ENCODE measurements at places on chromosomes 16 and 17. TPM values are rescaled to one million over a fixed set of nuclear protein-coding genes. Genes with fewer than 3 reads are reported as not detected.

DNA sequence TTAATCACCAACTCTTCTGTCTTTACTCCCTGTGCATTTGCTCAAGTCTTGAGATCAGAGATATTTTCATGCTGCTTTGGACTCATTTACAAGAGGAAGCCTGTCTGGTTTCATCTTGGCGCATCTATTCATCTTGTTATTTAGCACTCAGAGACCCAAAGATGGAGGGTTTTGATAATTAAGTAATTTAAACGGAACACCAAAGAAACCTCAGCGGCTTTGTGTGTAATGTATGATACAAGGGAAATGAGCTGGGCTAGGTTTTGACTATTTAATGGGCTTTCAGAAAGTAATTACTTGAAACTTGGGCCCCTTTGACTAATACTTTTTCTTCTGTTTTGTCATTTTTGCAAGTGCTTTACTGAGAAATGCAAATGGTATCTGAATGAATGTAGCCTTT lies 66.2 kb upstream of the CACNG3 start:
- no peak for DNase-seq

DNA sequence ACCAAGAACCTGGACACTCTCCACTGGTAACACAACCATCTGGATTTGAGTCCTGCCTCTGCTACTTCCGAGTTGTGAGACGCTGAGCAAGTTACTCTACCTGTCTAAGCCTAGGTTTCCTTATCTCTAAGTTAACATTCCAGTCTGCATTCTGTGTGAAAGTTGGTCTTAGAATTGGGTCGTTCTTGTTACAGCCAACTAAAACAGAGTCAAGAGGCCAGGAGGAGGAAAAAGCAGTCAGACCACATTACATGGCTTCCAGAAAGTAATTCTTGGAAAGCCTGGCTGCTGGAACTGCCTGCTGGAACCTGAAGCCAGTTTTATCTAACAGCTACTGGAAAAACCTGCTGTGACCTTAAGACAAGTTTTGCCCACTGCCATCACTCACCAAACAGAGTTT lies 38.4 kb upstream of the XYLT1 start:
- no peak for DNase-seq

DNA sequence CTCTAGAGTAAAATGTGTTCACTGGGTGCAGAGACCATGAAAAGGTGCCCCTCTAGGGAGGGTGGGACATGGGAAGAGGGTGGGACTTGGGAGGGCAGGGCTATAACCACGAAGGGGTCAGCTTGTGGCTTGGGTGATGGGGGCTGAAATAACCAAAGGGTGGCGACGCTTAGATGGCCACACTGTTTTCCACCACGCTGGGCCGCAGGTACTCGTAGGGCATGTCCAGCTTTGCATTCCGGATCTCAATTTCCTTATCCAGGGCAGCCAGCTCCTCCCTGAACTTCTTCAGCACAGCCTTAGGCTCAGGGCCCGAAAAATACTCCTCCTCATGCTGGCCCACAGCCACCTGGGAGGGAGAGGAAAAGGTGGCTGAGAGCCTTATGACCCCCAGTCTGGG lies 10.0 kb downstream of the ALOX15 start:
- DNase-seq, result no peak

DNA sequence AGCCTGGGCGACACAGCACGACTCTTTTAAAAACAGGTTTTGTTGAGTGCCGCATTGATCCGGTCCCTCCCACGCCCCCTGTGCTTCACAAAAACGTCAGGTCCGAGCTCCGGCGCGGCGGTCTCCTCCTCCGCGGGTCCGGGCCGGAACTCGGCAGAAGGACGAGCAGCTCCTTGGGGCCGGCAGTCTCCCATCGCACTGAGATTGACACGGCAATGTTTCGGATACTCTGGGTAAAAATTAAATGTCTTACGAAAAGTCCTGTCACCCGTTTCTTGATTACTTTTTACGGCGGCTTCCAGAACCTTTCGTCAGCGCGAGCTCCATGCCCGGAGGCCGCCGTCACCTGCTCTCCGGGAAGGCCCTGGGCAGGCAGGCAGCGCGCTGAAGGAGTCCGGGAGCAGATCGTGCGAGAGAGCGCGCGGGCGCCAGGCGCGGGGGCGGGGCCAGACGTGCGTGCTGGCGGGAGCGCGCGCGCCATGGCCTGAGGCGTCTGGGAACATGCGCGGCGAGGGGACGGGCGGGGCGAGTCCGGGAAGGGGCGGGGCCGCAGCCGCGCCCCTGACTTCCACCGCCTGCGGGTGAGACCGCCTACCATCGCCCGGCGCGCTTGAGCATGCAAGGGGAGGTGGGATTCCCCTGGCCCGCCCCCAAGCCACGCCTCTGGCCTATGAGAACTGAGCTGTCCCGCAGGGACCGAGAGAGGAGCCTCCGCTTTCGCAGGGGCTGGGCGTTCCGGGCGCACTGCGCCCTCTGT lies 11.7 kb upstream of the SRL start:
- peak; percentile 100 for DNase-seq

KCNH6 gene
- total RNA-seq, result not detected

DNA sequence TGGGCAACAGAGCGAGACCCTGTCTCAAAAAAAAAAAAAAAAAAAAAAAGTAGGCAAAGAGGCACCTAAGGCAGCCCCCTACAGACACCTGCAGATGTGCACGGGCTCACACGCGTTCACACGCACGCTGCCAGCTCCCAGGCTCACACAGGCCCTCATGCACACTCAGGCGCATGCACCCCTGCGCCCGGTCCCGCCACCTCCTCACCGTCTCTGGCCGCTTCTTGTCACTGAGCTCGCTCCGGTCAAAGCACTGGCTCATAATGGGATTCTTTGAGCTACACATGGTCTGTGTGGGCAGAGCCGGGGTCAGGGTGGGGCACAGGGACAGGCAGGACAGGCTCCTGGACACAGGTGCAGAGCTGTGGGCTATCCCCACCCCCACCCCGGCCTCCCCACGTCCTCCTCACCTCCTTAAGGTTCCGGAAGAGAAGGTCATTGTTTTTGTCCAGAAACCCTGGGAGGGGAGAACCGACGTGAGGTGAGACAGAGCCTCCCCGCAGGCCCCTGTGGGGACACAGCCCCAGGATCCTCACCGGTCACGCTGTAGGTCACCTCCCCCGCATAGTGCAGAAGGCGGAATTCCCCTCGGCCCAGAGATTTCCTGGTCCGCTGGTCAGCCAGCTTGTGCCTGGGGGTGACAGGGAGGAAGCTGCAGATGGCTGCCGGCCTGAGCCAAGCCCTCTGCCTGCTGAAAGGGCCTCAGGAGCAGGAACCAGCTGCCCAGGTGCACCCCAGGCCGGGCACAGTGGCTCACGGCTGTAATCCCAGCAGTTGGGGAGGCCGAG lies 17.9 kb downstream of the MYO1C start:
- DNase-seq, result no peak

DNA sequence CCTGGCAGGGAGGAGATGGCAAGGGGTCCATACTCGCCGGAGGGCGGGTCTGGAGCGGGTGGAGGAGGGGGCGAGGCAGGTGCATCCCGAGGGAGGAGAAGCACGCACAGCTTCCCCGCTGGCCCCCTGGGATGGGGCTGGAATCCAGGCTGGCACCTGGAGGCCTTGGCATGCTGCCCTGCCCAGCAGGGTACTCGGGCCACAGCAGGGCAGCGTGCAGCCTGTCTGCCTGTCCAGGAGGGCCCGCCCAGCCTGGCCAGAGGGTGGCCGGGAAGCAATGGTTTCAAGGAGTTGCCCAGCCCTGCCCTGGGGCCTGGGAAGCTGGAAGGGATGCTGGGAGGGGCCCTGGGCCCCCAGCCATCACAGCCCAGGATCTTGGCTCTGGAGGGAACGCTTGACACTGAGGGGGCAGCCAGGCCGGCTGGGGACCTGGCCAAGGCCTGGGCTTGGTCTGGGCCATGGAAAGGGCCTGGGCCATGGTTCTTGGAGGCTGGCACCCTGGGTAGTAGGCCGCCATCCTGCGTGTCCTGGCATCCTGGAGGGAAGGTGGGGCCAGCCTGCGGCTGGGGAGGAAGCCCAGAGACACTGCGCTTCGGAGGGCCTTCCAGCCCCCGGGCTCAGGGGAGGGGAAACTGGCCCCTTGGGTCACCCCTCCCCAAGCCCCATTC lies 1.1 kb downstream of the GLIS2 start:
- DNase-seq, result peak; percentile 30

PRDM7 gene
- not detected for total RNA-seq

DNA sequence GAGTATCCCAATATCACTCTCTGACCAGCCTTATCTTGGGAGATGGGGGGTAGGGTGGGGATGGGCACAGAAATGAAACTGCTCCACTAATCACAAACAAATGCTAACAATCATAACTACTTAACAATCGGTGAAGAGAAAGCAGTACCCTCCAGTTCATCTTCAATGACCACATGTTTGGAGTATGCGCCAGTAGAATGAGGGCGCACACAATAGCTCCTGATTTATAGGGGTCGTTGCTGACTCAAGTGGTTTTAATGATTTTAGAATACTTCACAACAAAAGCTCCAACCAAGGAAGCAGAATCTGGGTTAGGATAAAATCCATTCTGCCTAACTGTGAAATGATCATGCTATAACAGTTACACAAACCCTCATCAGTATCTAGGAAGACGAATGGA lies 184.4 kb downstream of the AATF start:
- DNase-seq, result no peak

GRCh38 chr17:64129515-64129764 lies 504 bp downstream of the ERN1 start:
- no peak for DNase-seq

CTRB2 gene
- not detected for total RNA-seq

DNA sequence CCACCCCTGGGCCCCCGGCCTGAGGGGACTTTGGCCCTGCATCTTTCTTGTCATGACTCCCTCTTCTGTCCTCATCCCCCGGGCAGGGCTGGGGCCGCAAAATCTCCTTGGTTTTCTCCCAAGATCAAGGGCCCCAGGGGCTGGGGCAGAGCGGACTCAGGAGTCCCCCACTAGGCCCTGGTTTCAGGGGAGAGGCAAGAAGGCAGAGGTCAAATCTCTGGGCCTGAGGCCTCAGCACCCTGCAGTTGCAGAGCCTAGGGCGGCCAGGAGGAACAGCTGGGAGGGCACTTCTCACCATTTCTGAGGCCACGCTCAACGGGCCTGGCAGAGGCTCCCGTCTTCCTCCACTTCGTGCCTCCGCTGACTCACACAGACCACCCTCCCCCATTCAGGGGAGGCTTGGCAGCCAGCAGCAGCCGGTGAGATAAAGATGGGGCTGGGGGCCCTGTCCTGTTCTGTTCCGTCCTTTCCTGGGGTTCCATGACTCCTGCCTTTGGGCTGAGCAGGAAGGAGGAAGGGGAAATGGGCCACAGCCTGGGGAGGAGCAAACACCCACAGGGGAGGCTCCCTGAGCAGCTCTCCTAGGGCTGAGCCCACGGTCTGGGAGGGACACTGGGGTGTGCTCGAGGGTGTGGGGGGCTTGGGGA lies 12.4 kb downstream of the ZSCAN10 start:
- DNase-seq, result no peak

DNA sequence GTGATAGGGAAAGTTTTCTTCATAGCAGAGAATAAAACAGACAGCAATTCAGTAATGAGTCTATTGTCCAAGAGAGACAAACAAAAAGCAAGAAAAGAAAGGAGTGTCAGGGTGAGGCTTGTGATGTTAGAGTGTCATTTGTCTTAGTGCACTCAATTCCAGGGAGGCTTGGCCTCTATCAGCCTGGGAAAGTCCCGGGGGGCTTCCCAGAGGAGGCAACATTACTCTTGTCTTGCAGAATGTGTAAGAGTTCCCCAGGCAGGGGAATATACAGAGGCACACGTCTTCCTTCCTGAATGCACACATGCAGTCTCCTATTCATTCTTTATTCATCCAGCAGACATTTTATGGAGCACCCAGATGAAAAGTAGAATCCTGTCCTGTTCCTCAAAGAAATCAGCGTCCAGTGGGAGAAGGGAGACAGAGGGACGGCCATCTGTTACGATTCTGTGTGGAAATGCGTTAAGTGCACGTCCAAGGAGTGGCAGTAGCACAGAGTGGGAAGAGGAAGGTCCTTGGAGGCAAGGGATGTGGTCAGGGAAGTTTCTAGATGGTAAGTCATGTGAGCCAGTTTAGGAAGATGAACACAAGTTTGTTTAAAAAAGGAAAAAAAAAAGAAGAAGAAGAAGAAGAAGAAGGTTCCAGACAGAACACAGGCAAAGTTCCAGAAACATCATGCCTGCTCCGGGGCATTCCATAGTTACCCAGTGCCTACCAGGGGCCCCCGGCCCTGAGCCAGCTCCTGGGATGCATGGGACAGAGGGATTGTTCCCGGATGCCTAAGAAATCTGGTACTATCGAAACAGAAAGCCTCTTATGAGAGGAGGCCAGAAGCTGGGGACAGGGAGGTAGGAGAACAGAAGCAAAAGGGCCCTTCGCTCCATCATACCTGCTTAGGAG lies 21.1 kb downstream of the CACNG4 start:
- DNase-seq, result no peak

GRCh38 chr17:37273409-37274051 lies 102.3 kb upstream of the C17orf78 start:
- DNase-seq, result no peak

DNA sequence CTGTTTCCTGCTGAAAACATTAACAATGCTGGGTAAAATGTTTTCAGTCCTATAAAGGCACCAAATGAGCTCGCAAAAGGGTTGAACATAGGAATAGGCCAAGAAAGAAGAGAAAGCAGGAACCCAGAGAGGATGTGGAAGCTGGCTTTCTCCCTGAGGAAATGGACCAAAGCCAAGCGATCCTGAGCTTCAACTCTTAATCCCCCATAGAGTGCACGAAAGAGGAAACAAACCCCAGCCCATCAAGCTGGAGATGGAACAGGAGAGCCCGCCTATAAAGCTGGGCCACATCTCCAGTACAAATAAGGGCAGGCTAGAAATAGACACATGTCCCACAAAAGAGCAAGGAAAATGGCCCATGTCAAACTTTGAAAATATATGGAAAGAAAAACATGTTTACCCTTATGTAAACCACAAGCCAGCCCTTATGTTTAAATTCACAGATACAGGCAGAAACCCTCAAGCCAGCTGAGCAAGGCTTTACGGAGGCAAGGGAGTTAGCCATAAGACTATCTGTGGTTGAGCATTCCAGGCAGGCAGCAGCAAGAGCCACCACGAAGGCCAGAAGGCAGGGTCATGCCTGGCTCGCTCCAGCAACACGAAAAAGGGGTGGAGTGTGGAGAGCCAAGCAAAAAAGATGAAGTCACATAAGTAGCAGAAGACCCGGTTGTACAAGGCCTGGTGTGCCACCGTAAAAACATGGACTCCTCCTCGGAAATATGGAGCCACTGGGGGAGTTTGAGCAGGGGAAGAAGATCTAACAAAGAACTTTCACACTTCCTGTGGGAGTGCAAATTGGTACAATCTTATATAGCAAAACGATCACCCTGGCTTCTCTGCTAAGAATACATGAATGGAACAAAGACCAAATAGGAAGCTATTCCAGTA lies 27.8 kb downstream of the COPRS start:
- DNase-seq, result no peak

DNA sequence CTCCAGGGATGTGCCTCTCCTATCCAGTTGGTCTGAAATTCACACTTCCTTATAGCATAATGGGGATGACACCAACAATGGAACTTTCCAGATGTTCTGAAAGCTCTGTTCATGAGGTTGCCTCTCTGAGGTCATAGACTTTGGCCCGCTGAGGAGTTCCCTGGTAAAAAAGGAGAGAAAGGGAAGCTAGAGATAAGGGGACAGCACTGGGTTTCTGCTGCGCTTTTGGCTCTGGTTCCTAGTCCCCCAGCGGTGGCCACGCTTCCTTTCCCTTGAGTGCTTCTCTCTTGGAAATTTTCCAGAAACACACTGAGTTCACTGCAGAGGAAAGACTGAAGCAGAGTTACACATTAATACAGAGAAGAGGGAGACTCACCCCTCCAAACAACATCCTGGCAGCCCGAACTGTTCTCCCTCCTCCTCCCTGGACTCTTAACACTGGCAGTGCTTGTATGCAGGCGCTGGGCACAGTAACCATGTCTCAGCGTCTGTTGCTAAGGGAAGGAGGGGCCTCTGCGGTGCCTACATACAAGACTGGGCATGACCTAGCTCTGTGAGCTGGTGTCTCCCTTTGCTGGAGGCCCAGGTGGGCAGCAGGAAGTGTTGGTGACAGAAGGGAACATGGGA lies at the start of gene DNAH3:
DNAH3 (minus strand) TSS at position 472 of the 627 bp plus-strand sequence. CDS start 527 bp downstream, outside the sequence.
- DNase-seq, result peak; percentile 23
